ENCODE measurements at places on chromosomes 11 and 22.

- no peak for DNase-seq
Measured at GRCh38 chr11:16013649-16014275, 342.6 kb downstream of the SOX6 start.

DNA sequence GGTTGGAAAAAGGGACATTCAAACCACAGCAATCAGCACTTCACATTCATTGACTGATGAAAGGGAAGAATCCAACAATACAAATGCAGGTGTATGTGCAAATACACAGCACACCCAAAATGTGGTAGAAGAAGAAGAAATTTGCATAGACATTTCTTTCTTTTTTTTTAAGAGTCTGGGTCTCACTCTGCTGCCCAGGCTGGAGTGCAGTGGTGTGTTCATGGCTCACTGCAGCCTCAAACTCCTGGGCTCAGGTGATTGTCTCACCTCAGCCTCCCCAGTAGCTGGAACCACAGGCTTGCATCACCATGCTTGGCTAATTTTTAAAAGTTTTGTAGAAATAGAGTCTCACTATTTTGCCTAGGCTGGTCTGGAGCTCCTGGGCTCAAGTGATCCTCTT, 21.9 kb downstream of the CARS1 start:
- no peak for DNase-seq

GRCh38 chr11:36016263-36016662, 72.4 kb downstream of the LDLRAD3 start:
- no peak for DNase-seq

GRCh38 chr11:118623269-118623655, 15.8 kb downstream of the PHLDB1 start:
- no peak for DNase-seq

GRCh38 chr11:76119779-76120178, 86.5 kb downstream of the WNT11 start:
- no peak for DNase-seq

GRCh38 chr22:38107692-38108515, 2.6 kb downstream of the BAIAP2L2 start:
- no peak for DNase-seq

DNA sequence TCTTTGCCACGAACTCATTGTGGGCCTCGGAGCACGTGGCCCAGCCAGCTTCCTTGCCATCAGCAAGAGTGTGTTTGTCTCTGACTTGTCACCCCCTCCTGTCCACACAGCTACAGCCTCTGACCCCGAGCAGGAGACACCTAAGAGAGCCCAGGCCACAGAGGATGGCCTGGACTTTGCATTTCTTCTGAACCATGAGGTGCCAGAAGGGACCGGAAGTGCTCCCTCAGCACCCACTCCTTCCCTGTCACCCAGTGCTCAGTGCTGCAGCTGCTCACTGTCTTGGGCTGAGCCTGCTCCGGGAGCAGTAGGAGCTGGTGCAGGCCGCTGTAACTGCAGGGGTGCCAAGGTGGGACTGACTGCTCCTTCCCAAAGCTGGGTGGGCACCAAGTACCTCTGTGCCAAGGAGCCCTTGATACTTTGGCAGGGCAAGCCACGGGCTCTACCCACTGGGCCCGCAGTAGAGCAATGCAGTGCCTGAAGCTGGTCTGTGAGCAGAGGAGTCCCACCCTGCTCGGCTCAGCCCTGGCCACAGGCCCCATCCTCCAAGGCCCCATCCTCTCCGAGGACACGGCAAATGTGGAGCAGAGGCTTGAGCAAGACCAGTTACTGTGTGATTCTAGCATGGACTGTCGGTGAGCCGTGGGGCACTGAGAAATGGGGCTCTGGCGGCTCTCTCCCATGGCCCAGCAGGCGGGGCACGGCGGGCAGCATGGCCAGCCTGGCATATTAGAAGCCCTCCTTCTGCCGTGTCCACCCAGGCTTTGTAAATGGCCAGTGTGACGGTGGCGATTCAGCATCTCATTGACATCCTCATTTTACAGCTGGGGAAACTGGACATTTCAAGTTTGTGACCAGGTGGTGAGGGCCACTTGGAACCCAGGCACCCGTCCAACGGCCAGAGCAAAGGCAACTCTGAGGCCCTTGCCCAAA, 6.3 kb downstream of the GRK2 start:
- DNase-seq = no peak

- no peak for DNase-seq
Measured at GRCh38 chr22:20001082-20001638, 15.5 kb downstream of the ARVCF start.

DNA sequence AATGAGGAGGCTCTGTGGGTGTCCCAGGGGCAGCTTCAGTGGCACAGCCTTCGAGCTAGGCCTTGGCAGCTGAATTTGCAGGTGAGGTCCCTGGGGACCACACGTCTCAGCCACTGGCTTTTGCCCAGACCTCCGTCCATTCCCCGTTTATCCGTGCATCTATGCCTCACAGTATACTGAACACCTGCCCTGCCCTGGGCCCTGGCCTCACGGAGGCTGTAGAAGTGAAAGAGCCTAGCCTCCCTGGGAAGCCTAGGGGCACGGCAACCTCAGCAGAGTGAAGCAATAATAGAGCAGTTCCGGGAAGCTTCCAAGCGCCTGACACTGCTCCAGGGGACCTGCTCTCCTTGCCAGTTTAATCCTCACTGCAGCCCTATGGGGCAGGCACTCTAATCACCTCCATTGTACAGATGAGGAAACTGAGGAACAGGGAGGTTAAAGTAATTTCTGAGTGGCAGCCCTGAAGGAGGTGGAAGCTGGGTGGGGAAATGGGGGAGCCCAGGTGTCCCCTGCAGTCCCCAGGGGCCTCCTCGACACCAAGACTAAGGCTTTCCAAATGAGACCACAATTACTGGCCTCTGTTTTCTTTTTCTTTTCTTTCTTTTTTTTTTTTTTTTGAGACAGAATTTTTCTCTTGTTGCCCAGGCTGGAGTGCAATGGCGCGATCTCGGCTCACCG, 2.7 kb upstream of the NFAM1 start:
- DNase-seq = no peak

DNA sequence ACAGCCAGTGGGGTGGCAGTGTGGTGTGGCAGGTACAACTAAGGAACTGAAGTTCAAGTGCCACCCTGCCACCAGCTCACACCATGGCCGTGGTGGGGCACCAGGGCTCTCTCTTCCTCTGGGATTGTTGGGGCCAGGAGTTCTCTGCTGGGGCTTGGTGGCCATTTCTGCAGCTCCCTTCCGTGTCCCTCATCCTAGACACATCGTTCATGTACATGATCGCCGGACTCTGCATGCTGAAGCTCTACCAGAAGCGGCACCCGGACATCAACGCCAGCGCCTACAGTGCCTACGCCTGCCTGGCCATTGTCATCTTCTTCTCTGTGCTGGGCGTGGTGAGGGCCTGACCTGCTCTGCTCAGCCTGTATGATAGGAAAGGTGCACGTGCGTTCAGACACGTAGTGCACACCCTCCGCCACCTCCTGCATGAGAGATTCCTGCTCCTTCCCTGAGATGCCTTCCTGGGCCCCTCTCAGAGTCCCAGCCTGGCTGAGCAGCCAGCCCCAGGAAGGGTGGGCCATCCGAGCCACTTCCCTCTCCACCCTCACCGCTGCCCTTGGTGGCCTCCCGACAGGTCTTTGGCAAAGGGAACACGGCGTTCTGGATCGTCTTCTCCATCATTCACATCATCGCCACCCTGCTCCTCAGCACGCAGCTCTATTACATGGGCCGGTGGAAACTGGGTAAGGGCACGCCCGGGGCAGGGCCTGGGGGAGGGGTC, 7.3 kb upstream of the TAGLN start:
- DNase-seq = no peak

- no peak for DNase-seq
Measured at GRCh38 chr22:40685406-40685805, 6.1 kb downstream of the MCHR1 start.

DNA sequence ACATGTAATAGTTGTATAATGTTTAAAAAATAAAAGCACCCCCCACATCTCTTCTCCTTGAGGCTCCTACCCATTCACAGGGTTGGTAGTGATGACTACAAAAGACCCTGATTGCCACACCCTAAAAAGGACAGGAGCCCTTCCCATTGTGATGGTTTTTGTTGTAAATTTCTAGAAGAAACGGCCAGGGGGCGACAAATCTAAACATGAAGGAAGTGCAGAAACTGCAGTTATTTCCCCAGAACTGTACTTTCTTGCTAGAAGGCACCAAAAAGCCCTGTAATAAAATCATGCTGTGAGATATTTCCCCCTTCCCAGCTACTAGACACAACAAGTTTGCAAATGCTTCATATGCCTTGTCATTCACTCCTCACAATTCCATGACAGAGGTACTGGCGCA, 10.8 kb downstream of the PRR5L start:
- DNase-seq = no peak

- no peak for DNase-seq
Measured at GRCh38 chr11:3609416-3610265, 32.2 kb downstream of the ART5 start.

- DNase-seq = no peak
Measured at GRCh38 chr22:26286091-26286820, 117.0 kb downstream of the SEZ6L start.

DNA sequence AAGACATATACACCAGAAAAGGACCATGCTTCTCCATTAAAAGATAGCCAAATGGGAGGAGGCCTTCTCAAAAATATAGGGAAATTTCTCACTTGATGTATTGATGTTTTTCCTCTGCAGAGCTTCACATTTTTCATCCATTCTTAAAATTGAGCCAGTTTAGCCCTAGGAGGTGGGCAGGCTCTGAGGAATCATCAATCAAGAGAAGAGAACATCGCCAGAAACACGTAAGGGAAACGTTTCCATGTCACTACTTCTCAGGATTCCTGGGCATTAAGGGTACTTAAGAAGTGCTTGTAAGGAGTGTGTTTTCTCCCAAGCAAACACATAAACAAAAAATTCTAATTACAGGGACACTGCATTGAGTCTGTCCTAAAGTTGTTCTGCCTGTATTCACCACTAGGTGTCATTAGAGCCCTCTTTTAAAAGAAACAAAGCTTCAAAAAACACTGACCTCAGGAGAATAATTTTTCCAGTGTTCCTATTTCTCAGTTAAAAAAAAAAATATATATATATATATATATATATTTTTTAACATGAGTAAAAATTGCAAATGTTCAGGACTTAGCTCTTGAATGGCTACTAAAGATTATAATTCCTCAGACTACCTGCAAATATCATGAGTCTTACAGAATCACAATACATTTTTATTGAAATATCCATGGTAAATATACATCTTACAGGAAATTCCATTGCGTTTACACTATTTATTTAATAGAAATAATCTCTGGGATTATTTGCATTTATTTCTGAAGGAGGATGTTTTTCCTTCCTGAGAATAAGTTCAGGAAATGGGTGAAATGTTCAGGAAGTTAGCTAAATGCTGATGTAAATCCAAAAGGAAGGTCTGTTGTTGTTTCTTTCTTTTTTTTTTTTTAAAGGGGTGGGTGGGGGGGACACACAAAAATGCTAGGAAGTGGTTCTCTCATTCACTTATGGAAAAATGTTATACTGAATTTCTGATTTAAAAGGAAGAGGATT, 16.0 kb downstream of the FZD4 start:
- no peak for DNase-seq

DNA sequence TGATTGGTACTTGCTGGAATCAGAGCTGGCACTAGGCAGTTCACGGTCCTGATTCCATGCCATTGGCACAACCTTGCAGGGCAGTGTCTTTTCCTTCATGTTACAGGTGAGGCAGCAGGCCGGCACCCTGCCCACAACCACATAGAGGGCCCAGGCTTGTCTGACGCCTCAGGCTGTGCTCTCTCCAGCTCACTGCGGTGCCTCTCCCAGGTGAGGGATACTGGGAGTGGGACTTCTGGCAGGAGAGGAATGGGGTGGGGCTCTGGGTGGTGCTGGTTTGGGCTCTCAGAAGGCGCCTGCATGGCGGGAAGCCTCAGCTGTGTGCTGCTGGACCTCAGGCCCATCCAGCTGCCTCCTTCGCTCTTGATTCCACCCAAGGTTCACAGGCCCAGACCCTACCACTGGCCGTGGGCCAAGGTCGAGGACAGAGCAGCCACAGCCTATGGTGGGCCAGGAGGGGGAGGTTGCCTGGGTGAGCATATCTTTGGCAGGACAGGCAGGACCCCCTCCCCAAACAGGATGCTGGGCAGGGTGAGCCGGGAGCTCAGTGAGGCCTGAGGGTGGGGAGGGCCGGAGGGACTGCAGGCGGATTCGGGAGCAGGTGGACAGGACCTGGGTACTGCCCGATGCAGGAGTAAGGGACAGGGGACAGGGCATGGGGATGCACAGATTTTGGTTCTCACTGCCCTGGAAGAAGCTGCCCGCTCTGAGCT, 7.0 kb upstream of the MPPED1 start:
- DNase-seq = no peak

GRCh38 chr22:39144101-39144767, 8.2 kb downstream of the CBX7 start:
- peak; percentile 54 for DNase-seq
